Upper lobe of left lung (tissue), 6 donors: ENCODE measurements at places on chromosomes 2 and 18. TPM values are rescaled to one million over a fixed set of nuclear protein-coding genes. Genes with fewer than 3 reads are reported as not detected.

PLCD4 gene
- total RNA-seq: not detected

STON1 gene
- 27.0 TPM for total RNA-seq

TCF23 gene
- not detected for total RNA-seq

DYNAP gene
- not detected for total RNA-seq

SLC23A3 gene
- 0.33 TPM for total RNA-seq

HJURP gene
- total RNA-seq: 1.7 TPM

PPP1R1C gene
- total RNA-seq: 10.9 TPM

DLX2 gene
- total RNA-seq: not detected

CCDC85A gene
- 34.3 TPM for total RNA-seq

CD8B2 gene
- total RNA-seq: 0.30 TPM

POTEI gene
- not detected for total RNA-seq

BOK gene
- 74.9 TPM for total RNA-seq

GPR39 gene
- 23.6 TPM for total RNA-seq

GPBAR1 gene
- total RNA-seq: 3.6 TPM

MLPH gene
- total RNA-seq: 539 TPM

AFF3 gene
- 49.7 TPM for total RNA-seq

ECEL1 gene
- not detected for total RNA-seq

MFSD6 gene
- total RNA-seq: 91.1 TPM
